ENCODE measurements at places on chromosomes 12 and 14.

GRCh38 chr14:97517566-97518234, 720.5 kb downstream of the VRK1 start:
- DNase-seq = no peak

GRCh38 chr12:113390064-113391043, 13.3 kb downstream of the SDS start:
- no peak for DNase-seq

DNA sequence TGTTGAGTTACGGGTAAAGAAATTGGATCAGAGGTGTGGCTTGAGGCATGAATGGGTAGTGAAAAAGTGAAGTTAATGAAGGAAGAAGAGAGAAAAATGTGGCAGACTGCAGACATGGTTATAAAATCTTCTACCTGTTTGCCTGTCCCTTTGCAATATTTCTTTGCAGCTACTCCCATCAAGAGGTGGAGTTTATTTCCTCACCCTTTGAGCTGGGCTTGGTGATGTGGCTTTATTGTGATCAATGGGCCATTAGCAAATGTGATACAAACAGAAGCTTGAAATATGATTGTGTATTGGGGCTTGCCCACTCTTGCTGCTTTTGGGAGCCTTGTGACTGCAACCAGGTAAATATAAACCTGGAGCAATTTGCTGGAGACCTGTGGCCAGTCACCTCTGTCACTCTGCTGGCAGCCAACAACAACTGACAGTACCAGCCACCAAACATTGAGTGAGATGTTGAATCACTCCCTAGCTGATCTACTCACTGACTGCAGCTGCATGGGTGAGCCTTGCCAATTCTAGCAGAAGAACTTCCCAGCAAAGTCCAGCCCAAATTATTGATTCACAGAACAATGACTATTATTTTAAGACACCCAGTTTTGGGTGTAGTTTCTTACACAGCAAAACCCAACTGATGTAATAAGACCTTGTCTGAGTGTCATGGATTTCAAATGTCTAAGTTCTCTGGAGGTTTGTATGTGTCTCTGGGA, 151.0 kb upstream of the ATP2B1 start:
- DNase-seq = no peak

- DNase-seq = no peak
These were observed 220.0 kb upstream of the GRIP1 start for GRCh38 chr12:66898700-66899469.

- DNase-seq = no peak
These were observed 17.8 kb upstream of the EIF2B2 start for GRCh38 chr14:74985028-74985310.

DNA sequence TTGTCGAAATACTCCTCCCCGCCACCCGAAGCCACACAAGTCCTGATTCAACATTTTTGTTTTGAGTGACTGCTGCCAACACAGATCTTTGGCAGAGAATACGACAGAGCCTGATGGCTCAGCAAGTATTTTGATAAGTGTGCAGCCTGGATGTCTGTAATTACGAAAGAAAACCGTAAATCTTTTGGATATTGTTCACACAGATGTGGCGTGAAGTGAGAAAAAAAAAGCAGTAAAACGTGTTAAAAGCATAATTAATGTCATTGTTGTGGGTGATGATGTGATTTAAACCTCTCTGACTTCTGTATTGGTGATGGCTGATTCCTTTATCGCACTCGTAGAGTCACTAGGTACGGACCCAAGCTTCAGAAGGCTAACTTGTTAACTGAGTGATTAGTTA, 98.7 kb downstream of the PHETA1 start:
- DNase-seq = no peak

DNA sequence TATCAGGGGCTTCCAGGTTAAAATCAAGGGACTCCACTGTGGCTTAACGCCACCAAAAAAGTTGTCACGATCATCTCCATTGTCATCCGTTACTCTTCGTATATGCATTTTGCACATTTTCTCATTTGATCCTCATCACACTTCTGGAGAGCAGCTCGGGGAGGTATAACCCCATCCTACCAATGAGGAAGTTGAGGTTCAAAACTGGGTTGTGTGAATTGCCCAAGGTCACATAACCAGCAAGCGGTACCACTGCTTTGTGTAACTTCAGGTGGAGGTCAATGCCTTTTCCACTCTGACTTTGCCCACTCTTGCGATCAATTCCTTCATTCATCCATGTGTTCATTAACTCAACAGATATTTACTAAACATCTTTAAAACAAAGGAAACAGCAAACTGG, 71.1 kb upstream of the CCND2 start:
- no peak for DNase-seq

GRCh38 chr12:87469295-87469694, 559.9 kb downstream of the C12orf50 start:
- DNase-seq = no peak

GRCh38 chr12:24198936-24199671, 249.6 kb upstream of the SOX5 start:
- no peak for DNase-seq

- DNase-seq = peak; percentile 47
These were observed at the start of gene PMEL for GRCh38 chr12:55965941-55966407. PMEL (minus strand) TSS chr12:55966042; CDS start chr12:55966011, 31 bp downstream.

DNA sequence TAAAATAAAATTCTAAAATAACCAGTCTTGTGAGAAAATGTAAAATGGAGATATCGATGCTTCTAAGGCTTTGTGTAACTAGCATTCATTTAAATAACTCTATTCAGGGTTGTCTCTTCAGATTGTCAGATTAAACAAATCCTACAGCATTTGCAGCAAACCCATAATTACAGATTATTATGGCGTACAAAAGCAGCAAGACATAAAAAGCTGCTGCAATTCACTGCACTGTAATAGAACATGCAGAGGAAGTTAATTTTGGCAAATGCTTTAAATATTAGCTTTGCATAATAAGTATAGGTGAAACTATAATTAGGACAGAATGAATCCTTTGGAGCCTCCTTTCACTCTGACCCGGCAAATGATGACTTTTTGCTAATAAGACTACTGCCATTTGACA, 98.3 kb downstream of the INSM2 start:
- DNase-seq = no peak

DNA sequence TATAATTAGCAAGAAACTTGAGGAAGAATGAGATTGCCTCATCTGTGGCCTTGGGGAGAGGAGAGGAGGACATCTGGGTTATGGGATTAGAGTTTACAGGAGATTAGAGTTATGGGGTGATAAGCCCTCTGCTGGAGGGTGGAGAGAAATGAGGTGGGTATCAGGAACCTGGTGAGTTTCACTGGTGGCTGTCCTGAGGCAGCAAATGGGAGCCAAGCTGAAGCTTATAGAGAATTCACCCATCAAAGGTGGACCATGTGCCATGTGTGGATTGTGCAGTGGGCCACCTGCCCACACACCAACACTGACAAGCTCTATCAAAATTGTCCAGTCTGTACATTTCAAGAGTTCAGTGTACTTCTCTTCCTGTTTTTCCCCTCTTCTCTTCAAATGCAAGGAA, 135.3 kb downstream of the AEBP2 start:
- DNase-seq = peak; percentile 21

DNA sequence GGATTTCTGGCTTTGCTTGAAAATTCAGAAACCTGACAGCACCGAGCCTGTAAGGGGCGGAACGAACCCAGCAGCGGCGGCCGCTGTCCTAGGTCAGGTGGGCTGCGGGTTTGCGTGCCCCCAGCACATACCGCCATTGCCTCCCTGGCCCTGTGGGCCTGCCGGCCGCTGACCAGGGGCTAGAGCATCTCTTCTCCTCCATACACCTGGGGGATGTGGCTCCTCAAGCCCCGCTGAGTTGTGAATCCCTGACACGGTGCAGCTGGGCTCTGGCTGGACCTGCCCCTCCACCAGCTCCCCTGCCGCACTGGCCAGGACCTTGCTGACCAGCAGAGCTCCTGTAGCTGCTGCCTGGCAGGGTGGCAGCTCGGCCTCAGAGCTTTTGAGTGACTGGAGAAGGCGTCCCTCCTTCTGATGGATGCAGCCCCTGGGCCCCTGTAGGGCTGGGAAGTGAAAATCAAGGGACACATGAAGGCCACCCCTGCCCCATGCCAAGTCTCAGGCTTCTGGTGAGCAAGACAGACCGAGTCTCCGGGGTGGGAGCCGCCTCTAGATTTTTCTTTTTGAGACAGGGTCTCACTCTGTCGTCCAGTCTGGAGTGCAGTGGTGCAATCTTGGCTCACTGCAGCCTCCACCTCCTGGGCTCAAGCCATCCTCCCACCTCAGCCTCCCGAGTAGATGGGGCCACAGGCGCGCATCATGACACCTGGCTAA, 184.9 kb upstream of the SFSWAP start:
- DNase-seq = no peak

- DNase-seq = no peak
These were observed 156.1 kb downstream of the DIO2 start for GRCh38 chr14:80055226-80055625.

DNA sequence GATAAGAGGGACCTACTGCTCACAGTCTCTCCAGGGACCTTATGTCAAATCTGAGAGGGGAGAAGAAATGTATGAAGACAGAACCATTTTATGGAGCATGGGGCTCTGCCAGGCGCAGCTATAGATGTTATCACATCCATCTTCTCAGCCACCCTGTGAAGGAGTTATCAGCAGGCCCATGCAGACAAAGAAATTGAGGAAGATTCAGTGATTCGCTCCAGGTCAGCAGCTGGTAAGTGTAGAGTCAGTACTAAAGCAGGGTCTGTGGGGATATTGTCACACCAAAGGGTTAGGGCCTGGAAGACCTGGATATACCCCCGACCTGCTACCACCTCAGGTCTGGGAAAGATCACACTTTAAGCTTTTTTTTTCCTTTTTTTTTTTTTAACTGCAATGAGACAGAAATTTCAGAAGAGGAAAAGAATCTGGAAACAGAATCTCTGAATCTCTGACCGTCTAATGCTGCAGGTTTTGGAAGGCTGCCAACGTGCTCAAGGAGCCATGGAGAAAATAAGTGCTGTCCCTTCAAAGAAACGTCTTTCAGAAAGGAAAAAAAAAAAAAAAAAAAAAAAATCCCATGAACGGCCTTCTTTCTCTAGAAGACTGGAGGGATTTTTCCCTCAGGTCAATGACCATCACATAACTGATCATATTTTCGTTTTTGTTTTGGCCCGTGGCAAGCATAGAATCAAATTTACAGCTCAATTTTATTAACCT, 73.3 kb upstream of the PLEKHG7 start:
- peak; percentile 26 for DNase-seq

GRCh38 chr14:85415015-85415712, 114.8 kb upstream of the FLRT2 start:
- no peak for DNase-seq

DNA sequence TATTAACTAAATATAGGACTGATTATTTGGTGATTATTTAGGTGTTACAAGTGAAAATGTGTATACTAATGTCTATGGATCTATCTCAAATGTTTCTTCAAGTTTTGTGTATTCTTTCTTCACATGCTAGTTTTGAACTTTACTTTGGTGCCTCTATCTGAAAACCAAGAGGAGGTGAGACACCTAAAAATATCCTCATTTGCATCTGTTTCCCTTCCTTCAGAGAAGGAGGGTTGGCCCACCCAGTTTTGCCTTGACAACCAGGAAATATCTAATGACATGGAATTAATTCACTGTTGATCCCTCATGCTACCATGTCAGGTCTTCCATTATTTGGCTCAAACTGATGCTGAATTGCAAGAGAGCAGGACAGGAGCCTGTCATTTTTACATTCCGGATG, 500.4 kb downstream of the NELL2 start:
- DNase-seq = no peak

DNA sequence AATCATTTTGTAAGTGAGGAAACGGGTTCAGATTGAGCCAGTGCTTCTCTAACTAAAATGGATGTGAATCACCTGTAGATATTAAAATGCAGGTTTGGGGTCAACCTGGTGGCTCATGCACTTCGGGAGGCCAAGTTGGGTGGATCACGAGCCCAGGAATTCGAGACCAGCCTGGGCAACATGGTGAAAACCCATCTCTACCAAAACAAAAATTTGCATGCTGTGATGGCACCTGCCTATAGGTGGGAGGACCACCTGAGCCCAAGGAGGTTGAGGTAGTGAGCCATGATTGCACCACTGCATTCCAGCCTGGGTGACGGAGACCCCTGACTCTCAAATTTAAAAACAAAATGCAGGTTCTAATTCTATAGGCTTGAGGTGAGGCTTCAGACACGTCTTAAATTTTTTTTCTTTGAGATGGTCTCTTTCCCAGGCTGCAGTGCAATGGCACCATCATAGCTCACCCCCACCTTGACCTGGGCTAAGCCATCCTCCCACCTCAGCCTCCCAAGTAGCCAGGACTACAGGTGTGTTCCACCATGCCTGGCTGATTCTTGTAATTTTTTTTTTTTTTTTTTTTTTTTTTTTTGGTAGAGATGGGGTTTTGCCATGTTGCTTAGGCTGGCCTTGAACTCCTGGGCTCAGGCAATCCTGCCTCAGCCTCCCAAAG, 9.0 kb downstream of the TUBA1C start:
- no peak for DNase-seq

GRCh38 chr12:114850661-114851275, 166.8 kb upstream of the TBX3 start:
- no peak for DNase-seq

DNA sequence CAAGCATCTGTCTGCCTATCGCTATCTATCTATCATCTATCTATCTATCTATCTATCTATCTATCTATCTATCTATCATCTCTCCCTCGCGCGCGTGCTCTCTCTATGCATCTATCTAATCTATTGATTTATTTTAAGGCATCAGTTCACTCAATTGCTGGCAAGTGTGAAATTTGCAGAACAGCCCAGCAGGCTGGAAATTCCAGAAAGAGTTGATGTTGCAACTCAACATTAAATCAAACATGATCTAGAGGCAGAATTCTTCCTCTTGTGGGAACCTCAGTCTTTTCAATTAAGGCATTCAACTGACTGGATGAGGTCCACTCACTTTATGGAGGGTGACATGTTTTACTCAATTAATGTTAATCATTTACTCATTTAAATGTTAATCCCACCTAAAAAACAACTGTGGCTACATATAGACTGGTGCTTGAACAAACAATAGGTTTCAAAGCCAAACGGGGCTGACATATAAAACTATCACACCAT, 1210.8 kb downstream of the GALC start:
- DNase-seq = no peak

DNA sequence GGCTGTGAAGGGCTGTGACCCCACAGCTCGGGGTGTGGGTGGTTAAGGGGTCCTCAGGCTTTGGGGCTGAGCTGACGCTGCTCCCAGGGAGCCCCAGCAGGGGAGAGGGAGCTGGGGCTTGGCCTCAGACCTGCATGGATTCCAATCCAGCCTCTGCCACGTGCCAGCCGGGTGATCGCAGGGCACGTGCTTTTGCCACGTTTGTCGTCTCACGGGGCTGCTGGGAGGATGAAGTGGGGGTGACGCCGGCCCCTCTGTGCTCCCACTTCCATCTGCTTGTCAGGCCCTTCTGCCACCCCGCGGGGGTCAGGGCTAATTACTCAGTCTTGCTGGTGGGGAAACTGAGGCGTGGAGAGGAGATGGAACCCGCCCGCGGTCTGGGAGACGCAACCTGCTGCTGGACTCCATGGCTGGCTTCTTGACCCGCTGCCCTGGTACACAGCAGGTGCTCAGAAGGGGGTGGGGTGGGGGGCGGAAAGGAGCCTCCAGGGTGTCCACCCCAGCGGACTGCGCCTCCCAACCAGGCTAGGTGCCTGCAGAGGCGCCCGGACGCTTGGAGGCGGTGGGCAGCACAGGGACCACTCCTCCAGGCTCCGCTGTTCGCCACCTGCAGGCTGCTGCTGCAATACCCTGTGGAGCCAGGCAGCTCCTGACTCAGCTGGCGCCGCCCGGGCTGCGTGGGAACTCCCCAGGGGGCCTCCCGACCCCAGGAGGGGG, 36.4 kb upstream of the PRIMA1 start:
- no peak for DNase-seq

- no peak for DNase-seq
These were observed 9.2 kb downstream of the AGAP2 start for GRCh38 chr12:57729321-57729844.
